Right forelimb (tissue), 1 donor: ENCODE measurements at places on chromosomes 6 and 20.
A peak's percentile ranks its signal among the peaks of the same experiment; 100 is the strongest.

DNA sequence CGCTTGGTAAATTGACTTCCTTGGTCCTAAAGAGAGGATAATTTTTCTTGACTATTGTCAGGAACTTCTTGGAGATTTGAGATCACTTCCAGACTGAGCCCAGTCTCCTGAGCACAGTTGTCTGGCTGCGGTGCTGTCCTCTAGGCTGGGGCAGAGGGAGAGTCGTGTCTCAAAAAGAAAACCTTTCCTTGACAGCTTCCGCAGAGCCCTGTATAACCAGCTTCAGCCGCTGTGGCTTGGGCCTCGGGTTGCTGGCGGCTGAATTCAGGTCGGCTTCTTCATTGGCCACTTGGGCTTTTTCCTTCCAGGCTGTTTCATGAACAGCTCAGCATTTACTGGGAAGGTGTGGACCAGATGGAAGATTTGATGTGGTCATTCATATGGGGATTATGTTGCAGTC, 75.9 kb downstream of the DHX35 start:
- DNase-seq: no peak

DNA sequence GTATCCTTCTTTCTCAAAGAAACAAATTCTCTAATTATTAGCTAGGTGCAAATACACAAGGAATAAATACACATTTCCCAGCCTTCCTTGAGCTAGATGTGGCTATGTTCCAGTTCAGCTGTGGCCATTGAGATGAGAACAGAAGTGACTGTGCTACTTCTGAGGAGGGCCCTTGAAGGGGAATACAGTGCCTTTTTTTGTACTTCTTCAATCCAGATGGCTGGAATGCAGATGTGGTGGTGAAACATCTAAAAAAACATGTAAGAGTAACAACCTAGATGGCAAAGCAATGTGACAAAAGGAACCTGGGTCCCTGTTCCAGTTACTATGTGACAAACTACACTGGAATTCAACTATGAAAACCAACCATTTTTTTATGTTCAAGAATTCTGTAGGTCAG, 115.4 kb upstream of the DST start:
- DNase-seq: no peak

- DNase-seq: peak; percentile 58
Observed at GRCh38 chr6:15026832-15027231, 219.0 kb upstream of the JARID2 start.

DNA sequence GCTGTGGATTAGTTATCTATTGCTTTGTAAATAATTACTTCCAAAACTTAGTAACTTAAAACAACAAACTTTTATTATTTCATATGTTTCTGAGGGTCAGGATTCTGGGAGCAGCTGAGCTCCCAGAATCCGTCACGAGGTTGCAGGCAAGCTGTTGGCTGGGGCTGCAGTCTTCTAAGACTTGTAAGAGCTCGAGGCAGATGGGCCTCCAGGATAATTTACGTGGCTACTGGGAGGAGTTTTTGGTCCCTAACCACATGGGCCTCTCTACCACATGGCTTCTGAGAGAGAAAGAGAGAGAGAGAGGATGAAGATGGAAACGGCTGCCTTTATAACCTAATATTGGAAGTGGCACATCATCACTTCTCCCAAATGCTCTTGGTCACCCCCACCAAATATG, 64.9 kb upstream of the SULF2 start:
- no peak for DNase-seq

- no peak for DNase-seq
Observed at GRCh38 chr20:37529214-37529967, 1.7 kb upstream of the BLCAP start.

DNA sequence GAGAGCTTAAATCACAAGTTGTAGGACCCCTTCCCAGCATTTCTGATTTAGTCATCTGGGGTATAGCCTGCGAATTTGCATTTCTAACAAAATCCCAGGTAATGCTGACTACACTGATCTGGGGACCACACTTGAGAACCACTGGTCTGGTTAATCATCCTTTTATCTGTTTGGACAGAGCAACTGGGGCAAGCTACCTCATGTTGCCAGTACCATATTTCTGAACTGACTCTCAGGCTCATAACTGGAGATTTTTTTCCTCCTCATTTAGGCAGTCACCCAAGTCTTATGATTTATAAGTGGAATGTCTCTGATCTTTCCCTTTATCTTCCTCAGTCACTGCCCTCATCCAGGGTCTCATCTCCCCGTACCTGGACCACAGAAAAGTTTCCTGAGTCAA, 12.0 kb upstream of the GTF3C6 start:
- DNase-seq: no peak

DNA sequence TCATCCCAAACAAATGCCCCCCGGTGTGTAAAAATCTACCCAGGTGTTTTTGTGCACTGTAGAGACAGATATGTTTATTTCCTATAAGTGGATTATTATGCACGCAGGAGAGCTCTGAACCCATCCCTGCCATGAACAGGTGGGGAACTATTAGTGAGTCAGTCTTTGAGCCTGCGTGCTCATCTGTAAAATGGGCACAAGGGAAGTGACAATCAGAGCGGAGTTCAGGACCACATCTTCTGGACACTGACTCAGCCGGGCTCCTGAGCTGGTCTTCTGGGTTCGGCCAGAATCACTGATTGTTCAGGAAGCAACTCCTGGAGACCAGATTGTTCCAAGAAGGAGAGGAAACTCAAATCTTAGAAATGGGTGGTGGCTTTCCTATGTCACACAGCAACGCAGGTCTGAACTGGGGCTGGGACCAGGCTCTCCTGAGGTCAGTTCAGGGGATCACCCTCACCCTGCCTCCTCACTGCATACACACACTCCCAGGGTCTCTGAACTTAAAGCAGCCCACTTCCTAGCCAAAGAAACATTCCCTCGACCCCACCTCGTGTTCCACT, 27.3 kb upstream of the TGM2 start:
- DNase-seq: no peak

GRCh38 chr6:93468291-93468690, 48.9 kb upstream of the EPHA7 start:
- DNase-seq: no peak

GRCh38 chr6:108622641-108623298, 62.1 kb downstream of the FOXO3 start:
- no peak for DNase-seq

- no peak for DNase-seq
Observed at GRCh38 chr20:36170542-36171215, 16.1 kb downstream of the EPB41L1 start.
